ENCODE measurements at places on chromosomes 4 and X.

- no peak for DNase-seq
Measured at GRCh38 chrX:55839485-55839884, 121.9 kb downstream of the RRAGB start.

GRCh38 chrX:31500921-31501320 is 429.1 kb upstream of the FTHL17 start:
- DNase-seq = no peak

- DNase-seq = peak; percentile 20
Measured at GRCh38 chrX:48468247-48468671, 1.8 kb downstream of the SLC38A5 start.

DNA sequence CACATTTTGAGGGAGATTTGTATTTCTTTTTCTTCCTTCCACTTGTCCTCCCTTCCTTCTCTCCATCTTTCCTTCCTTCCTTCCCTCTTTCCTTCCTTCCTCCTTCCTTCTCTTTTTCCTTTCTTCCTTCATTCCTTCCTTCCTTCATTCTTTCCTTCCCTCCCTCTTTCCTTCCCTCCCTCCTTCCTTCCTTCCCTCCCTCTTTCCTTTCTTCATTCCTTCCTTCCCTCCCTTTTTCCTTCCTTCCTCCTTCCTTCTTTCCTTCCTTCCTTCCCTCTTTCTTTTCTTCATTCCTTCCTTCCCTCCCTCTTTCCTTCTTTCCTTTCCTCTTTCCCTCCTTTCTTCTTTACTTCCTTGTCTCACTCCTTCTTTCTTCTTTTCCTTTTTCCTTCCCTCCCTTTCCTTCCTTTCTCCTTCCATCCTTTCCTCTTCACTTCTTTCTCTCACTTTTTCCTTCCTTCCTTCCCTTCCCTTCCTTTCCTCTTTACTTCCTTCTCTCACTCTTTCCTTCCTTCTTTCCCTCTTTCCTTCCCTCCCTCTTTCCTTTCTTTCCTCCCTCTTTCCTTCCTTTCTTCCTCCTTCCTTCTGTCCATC is 74.4 kb downstream of the DHRSX start:
- DNase-seq = no peak

DNA sequence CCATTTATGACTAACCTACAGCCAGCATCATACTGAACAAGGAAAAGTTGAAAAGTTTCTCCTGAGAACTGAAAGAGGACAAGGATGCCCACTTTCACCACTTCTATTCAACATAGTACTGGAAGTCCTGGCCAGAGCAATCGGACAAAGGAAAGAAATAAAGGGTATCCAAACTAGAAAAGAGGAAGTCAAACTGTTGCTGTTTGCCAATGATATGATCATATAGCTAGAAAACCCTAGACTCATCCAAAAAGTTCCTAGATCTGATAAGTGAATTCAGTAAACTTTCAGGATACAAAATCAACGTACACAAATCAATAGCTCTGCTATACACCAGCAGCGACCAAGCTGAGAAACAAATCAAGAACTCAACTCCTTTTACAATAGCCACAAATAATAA is 64.5 kb downstream of the CENPC start:
- DNase-seq = no peak

GRCh38 chrX:18294893-18295292 is 59.6 kb downstream of the SCML2 start:
- no peak for DNase-seq

GRCh38 chrX:103666202-103667107 is 20.0 kb downstream of the MORF4L2 start:
- no peak for DNase-seq

DNA sequence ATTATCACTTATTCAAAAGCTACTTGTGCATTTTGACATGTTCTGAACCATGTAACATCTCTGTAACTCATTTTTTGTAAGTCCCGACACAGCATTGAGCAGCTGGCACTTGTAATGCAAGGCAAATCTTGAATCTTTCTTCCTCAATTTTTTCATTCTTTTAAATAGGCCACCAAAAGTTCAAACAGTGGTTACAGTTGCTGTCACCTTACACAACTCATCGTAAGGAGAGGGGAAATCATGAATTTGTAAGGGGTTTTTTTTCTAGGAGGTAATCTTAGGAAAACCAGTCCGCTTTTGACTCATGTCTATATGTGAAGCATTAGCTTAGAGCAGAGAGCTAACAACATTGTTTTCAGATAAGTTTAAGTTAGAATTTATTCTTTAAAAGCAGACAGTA is 124.5 kb downstream of the PDLIM5 start:
- no peak for DNase-seq

DNA sequence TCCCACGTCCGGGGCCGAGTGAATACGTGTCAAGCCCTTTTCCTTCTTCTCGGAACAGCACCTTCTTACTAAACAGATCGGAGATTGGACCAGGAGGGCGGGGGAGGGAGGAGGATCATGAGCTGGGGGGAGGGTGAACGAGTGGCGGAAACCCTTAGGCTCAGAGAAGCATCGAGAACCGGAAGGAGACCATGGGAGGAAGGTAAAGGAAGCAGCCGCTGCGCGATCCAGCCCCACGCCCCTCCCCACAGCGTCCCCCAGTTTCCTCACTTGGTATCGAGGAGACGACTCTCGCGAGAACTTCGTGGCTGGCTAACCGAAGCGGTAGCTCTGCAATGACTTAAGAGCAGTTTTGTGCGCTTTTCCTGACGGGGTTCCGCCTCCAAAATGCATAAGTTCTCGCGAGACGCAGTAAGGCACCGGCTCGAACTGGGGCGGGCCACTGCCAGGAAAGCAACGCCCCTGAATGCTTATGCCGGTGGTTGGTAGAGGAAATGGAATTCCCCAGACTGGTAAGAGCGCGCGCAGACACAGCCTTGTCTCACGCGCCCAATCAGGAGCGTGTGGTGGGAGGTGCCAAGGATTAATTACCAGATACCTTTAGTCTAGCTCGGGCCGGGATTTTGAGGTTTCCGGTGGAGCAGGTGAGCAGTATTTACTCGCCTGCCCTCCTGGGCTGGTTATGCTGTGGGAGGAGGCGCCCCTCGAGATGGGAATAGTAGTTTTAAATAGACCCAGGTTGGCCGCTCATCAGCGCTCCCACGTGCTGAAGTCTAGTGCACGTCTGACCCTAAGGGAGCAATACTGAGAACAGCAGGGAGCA is 534 bp upstream of the UBE2D3 start:
- peak; percentile 99 for DNase-seq

- DNase-seq = peak; percentile 93
Measured at GRCh38 chr4:183504930-183505610, at the start of gene ING2. ING2 (plus strand) TSS chr4:183505058; CDS start chr4:183505196, 138 bp downstream.

- DNase-seq = no peak
Measured at GRCh38 chr4:76108467-76109181, 34.1 kb downstream of the ART3 start.

DNA sequence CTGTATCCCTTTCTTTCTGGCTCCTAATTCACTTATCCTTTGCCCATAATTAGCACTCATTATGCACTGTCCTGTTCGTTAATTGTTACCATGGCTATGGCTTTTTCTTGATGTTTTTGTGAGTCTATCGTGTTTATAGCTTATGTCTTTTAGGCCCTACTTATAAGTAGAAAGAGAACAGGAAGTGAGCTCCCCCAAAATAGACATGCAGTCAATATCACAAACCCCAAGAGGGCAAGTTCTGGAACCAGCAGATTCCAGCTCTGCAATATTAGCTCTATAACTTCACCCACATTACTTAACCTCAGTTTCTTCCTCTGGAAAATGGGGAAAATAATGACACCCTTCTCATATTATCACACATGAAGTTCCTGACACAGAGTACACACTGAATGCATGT is 7.4 kb upstream of the HS3ST1 start:
- no peak for DNase-seq

GRCh38 chr4:143514497-143514896 is 995 bp downstream of the SMARCA5 start:
- peak; percentile 13 for DNase-seq

GRCh38 chr4:143296397-143297067 is 40.1 kb upstream of the GAB1 start:
- DNase-seq = no peak

GRCh38 chr4:114209584-114209983 is 230.1 kb upstream of the ARSJ start:
- DNase-seq = no peak

GRCh38 chr4:152206646-152207377 is 329.1 kb downstream of the FBXW7 start:
- DNase-seq = no peak

DNA sequence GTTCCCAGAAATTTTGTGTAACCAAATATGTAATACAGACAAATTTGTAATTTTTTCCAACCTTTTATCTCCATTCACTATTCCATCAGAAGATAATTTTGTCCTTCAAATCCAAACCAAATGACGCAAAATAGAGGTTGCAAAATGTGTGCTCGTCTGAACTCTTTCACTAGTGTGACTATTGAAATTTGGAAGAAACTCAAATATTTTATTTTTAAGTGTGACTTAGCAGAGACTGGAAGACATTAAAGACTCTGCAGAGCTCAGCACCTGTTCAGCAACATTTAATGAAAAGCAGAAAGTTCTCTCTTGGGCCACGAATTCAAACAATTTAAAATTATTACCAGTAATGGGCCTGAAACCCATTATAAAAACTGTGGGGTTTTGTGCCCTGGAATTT is 30.0 kb upstream of the APELA start:
- DNase-seq = no peak

- DNase-seq = no peak
Measured at GRCh38 chr4:108170631-108171338, 2.1 kb upstream of the LEF1 start.

DNA sequence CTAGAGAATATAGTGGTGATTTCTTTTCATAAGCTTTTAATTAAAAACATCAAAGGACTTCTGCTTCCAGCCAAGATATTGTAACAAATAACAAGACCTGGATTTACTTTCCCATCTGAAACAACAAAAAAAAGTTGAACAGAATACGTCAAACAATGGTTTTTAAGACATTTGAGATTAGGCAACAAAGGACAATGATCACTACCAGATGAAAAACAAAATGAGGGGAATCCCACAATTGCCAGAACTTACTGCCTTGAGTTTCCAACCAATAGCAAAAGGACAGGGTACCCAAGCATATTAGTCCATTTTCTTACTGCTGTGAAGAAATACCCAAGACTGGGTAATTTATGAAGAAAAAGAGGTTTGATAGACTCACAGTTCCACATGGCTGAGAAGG is 341.4 kb upstream of the INTU start:
- DNase-seq = no peak

GRCh38 chr4:6278801-6279197 is 9.1 kb downstream of the WFS1 start:
- DNase-seq = no peak

DNA sequence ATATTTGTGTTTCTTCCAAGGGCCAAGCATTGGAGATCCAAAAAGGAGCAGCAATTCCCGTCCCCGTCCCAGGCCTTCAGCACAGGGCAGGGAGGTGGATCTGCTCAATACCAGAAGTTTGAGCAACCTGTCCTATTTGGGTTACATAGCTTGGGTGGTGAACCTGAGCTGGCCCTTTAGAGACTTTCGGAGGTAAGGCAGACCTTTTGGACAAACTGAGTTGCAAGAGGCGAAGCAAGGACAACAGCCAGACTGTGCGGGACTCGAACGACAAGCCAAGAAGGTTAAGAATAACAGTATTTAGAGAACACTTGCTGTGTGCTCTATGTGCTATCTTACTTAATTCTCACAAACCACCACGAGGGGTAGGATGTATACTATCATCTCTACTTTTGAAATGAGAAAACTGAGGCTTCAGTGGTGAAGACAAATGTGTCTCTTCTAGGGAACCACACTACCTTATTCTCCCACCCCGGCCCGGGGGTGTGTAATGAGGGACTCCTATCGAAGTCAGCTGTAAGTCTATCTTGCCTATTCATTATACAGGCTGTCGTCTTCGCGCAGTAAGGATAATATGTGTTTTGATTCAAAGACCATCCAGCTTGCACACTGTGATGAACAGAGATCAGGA is 1.3 kb downstream of the NOP14 start:
- peak; percentile 35 for DNase-seq

DNA sequence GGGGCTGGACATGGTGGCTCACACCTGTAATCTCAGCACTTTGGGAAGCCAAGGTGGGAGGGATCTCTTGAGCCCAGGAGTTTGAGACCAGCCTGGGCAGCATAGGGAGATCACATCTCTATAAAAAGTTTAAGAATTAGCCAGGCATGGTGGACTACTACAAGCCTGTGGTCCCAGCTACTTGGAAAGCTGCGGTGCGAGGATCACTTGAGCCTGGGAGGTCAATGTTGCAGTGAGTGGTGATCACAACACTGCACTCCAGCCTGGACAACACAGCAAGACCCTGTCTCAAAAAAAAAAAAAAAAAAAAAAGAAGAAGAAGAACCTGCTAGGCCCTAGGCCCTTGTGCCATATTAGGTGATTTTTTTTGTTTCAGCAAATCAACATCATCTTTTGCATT is 12.2 kb downstream of the SRD5A3 start:
- DNase-seq = no peak

DNA sequence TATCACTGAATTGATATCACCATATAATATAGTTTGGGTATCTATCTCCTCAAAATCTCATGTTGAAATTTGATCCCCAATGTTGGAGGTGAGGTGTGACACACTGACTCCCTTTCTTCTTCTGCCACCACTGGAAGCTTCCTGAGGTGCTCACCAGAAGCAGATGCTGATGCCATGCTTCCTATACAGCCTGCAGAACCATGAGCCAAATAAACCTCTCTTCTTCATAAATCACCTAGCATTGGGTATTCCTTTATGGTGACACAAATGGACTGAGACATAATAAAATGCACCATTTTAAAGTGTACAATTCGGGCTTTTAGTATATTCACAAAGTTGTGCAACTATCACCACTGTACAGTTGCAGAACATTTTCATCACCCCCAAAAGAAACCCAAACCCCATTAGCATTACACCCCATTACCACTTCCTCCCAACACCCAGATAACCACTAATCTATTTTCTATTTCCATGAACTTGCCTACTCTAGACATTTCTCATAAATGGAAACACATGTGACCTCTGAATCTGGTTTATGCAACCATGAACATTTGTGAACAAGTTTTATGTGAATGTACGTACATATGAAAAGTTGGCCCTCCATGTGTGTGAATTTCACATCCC is 148.9 kb downstream of the OPHN1 start:
- no peak for DNase-seq

DNA sequence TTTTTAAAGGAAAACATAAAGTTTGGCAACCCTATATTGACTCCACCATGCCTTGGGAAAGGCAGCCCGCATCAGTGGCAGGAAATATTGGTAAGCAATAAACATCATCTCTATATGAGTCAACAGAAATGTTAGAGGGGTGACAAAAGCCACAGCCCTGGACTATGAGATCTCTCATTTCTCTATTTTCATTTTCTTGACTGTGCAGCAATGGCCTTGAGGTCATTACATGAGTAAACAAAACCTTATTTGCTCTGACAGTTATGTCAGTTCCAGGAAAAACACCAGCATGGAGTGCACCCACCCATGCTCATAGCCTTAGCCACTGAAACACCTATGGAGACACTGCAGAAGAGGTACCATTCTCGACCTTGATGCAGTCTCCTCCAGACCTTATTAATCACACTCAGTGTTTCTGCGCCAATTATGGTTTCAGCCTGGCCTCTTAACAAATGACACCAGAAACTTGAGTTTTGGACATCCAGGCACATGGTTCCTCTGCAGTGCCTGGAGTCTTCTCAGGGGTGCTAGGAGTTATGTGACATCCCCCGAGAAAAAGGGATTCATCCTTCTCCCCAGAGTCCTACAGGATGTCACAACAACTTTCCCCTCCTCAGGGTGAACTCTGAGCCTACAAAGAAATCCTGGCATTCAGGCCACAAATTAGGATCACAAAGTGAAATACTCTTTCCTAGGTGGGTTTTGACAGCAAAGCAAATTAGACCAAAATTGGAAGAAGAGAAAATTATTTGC is 16.0 kb upstream of the HPGD start:
- DNase-seq = no peak

- DNase-seq = no peak
Measured at GRCh38 chr4:48991357-48991756, 5.3 kb downstream of the CWH43 start.

GRCh38 chr4:127403471-127404084 is 229.2 kb upstream of the INTU start:
- no peak for DNase-seq
